Ovary (tissue), 10 donors: ENCODE measurements at places on chromosomes 7 and 10. TPM values are rescaled to one million over a fixed set of nuclear protein-coding genes. Genes with fewer than 3 reads are reported as not detected.

DNA sequence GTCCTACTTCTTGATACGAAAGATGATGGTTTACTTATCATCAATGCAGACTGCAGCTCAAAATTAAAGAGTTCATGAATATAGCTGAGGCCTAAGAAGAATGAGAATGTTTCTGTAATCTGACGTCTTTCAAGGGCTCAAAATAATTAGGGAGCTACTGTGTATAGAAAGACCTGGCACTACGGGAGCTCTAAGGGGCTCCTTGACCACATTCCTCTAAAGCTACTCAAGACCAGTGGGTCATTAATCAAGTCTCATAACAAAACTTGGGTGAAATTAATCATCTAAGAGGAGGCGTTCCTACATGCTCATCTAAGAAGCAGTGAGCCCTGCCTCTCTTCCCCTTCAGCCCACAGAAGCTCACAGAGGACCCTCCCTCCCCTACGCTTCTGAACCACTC is 863.8 kb upstream of the AUTS2 start:
- DNase-seq = no peak

DNA sequence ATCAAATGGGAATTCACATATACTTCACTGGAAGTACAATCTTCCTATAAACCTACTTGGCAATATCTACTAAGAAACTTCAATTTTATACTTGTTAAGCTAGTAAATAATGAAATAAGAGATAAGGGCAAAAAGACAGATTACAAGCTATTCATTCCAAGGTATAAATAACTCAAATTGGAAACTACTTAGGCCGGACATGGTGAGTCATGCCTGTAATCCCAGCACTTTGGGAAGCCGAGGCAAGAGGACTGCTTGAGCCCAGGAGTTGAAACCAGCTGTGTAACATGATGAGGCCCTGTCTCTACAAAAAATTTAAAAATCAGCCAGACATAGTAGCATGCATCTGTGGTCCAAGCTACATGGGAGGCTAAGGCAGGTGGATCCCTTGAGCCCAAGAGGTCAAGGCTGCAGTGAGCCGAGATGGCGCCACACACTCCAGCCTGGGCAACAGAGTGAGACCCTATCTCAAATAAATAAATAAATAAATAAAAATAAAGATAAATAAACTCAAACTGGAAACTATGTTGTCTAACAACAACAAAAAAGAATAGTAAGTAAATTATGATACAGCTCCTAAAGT is 37.6 kb downstream of the ARHGAP21 start:
- DNase-seq = no peak

DNA sequence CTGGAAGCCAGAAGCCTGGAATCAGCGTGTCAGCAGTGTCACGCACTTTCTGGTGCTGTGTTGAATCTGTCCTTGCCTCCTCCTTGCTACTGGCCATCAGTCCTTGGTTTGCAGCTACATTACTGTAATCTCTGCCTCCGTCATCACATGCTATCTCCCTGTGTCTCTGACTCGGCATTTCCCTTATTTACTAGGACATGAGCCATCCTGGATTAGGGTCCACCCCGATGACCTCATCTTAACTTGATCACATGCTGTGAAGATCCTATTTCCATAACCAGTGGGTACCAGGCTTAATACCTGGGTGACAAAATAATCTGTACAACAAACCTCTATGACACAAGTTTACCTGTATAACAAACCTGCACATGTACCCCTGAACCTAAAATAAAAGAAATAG is 518.0 kb upstream of the KLF6 start:
- no peak for DNase-seq

- DNase-seq = peak; percentile 17
Measured at GRCh38 chr10:104340111-104340526, 1.9 kb upstream of the ITPRIP start.

- DNase-seq = peak; percentile 52
Measured at GRCh38 chr10:96642973-96643372, 56.2 kb upstream of the TM9SF3 start.

FGFBP3 gene
- 1.3 TPM for total RNA-seq

- DNase-seq = no peak
Measured at GRCh38 chr7:147878912-147879661, 711.5 kb upstream of the C7orf33 start.

DNA sequence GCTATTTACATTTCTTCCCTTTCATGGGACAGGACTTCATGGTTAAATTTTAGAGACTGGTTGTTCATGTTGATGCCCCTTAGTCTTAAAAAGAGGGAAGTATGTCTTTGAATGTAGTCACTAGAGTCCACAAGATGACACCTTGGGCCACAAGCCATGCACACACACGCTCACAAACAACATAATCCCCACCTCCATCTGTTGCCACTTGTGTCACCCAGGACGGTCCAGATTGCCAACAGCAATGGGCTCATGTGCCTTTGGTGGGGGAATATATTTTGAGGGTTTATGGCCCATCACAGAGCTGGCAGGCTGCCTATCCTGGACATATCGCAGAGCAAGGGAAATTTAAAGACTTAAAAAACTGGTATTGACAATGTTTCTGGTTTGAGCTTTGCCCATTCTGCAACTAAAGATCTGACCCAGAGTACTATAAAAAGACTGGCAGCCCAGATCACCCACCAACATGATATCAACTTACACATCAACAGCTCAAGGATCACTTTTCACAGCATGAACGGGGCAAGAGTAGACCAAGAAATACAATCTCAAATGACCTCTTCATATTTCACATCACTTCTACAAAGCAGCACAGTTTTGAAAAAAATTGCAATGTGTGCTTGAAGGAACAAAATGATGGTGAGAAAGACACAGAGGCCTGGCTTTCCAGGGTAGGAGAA is 50.5 kb downstream of the STRA8 start:
- no peak for DNase-seq

ANKRD26 gene
- 12.1 TPM for total RNA-seq

DNA sequence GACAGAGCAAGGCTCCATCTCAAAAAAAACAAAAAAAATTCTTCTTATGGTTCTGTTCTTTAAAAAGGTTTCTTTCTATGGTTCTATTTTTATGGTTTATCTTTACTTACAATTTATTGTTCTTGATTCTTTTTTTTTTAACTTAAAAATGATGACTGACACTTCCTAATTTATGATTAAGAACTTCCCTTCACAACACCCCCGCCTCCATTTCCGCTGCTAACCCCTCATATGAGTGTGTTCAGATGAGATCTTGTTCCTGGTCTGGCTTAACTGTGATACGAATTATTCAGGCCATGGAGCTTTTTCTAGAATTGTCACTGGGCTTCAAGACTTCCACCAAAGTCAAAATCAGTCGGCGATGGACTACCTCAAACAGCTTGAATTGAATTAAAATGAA is 33.9 kb downstream of the PTER start:
- DNase-seq = no peak

GRCh38 chr10:128990986-128991385 is 476.1 kb upstream of the MGMT start:
- no peak for DNase-seq

- DNase-seq = no peak
Measured at GRCh38 chr10:111999205-111999914, 184.2 kb downstream of the GPAM start.

DNA sequence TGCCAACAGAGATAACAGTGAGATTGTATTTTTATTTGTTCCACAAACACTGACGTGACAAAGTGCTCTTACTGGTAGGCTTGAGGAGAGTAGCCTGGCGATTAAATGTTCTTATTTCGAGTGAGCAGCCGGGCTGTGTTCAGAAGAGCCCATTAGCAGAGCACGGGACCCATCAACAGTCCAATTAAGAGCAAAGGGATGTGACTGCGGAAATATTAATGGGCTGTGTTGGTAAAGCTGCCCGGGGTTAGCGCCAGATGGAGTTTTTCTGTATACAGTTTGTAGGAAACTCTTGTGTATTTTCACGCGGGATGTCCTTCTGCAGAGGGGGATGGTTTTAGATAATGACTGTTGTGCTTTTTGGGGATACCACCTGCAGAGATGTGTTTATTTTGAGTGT is 104.3 kb downstream of the KIAA1217 start:
- no peak for DNase-seq

DNA sequence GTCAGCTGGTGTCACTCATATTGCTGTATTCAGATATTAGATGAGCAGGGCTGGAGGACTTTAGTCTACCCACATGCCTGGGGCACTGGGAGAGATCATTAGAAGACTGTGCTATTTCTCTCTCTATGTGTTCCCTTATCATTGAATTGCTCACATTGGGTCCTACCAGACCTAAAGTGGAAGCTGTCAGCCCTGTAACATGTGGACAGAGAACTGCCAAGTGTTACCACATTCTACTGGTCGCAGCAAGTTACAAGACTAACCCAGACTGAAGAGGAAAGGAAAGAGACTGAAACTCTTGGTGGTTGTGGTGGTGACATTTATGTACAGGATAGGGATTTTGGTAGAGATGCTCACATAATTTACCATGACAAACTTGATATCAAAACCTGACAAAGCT is 627.1 kb upstream of the FZD8 start:
- DNase-seq = no peak
